ENCODE measurements at places on chromosomes 4 and X. TPM values are rescaled to one million over a fixed set of nuclear protein-coding genes. Genes with fewer than 3 reads are reported as not detected.

- DNase-seq: no peak
These were observed 72.2 kb upstream of the KLF3 start for GRCh38 chr4:38591617-38592337.

Gene TBX22
- total RNA-seq: not detected

Gene ADH1A
- not detected for total RNA-seq

Gene P2RY10
- total RNA-seq: 0.18 TPM

All from SJCRH30 (cell line).